ENCODE measurements at places on chromosomes 3 and 15.

GRCh38 chr3:159785273-159785708, 203.3 kb upstream of the IL12A start:
- DNase-seq = no peak

DNA sequence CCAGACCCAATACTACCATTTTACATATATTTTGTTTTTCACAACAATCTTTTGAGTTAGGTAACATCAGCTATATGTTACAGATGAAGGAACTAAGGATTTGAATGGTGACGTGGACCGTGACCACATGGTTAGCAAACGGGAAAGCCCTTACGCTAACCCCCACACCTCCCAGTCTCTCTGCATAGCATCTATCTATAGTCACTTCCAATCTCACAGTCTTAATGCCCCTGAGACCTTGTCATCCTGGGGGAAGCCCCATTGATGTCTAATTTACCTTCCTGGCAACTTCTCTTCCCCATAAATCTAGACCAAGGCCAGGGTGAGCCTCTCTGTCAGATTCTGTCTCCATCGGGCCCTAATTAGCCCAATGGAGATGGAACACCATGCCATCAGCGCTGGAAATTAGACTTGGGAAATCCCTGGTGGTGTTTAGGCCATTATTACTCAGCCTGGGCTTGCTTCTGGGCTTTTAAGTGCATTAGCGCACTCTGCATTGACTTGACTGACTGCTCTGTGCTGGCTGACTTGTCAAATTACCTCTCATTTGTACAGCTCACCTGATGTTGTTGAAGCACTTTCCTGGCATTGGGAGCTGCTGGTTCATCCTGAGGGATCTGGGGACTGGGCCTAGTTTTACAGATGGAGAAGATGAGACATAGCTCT, 34.0 kb upstream of the SH3GL3 start:
- no peak for DNase-seq

- no peak for DNase-seq
These were observed 427.1 kb downstream of the SHQ1 start for GRCh38 chr3:72421126-72421525.

- no peak for DNase-seq
These were observed 36.6 kb downstream of the ATP11B start for GRCh38 chr3:182829761-182830405.

- DNase-seq = no peak
These were observed 31.0 kb upstream of the KLF13 start for GRCh38 chr15:31295658-31296057.

All from psoas muscle (tissue), 8 donors.